ENCODE measurements at places on chromosomes 7 and 10.

GRCh38 chr10:71251319-71251718 is 38.9 kb downstream of the UNC5B start:
- DNase-seq = no peak

- DNase-seq = no peak
Measured at GRCh38 chr10:101691081-101691480, 3.9 kb downstream of the FBXW4 start.

DNA sequence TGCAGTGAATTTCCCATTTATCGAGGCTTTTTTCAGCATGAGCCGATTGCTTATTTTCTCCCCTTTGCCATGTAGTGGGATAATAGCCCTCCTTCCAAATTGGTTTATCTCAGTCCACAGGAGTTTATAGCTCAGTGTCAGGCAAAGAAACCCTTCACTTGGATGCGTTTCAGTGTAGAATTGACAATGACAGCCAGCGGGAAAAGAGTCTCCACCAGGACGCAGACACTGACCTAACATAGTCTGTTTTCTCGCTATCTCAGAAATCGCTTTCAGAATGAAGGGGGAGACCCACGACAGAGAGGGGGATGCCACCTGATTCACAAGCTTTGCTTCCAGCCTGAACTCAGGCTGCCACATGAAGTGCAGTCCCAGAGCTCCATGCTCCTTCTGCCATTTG is 43.5 kb upstream of the TCERG1L start:
- DNase-seq = no peak

- no peak for DNase-seq
Measured at GRCh38 chr7:28503396-28503795, 91.1 kb downstream of the CREB5 start.

DNA sequence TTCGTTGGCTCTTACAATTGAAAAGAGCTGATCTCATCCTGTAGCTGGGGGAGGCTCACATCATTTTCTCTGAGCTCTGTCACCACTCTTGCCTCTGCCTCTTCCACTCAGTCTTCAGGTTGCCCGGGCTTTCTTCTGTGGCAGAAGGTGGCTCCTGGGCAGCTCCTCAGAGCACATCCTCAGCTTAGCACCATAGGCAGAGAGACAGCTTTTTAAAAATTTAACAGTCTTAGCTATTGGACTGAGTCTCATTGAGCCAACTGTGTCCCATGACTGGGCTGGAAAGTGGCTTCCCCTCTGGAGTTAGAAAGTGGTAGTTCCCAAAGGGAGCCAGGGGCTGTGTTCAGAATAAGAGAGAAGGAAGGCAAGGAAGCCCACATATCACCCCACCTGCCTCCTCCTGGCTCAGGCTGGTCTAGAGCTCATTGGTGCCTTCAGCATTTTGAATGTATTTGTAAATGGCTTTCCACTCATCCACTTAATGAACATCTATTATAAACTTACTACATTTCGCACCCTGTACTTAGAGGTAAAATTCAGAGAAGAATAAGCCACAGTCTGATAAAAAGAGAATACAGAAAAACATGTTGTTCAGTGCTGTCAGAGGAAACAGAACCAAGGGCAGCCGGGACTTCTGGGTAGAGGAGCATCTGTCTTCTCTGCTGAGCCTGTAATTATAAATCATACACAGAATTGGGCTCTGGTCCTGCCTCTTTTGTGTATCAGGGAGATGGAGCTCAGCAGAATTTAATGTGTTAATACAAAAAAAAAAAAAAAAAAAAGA is 119.3 kb downstream of the WDFY4 start:
- DNase-seq = peak; percentile 44

DNA sequence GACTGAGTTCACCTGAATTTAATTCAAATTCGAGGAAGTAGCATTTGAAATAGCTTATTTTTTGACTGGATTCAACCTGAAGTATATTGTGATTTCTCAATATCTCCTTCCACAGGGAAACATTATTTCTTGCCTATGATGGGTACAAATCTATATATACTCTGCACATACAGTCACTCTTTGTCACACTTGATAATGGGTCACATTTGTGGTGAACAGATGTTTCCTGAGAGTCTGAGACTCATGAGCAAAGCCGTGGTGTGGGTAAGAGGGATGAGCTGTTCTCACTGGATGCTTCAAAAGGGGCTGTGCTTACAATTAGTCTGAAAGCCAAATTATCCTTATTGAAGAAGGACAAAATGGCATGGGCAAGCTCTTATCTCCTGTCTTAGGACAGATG is 18.0 kb upstream of the TBXAS1 start:
- peak; percentile 34 for DNase-seq

- DNase-seq = no peak
Measured at GRCh38 chr10:14606633-14607032, 168.1 kb downstream of the FAM107B start.

GRCh38 chr10:12600652-12601051 is 251.3 kb downstream of the CAMK1D start:
- no peak for DNase-seq

GRCh38 chr10:109019001-109019424 is 904.3 kb downstream of the XPNPEP1 start:
- no peak for DNase-seq

- no peak for DNase-seq
Measured at GRCh38 chr10:119104654-119105015, 722 bp downstream of the DENND10 start.

DNA sequence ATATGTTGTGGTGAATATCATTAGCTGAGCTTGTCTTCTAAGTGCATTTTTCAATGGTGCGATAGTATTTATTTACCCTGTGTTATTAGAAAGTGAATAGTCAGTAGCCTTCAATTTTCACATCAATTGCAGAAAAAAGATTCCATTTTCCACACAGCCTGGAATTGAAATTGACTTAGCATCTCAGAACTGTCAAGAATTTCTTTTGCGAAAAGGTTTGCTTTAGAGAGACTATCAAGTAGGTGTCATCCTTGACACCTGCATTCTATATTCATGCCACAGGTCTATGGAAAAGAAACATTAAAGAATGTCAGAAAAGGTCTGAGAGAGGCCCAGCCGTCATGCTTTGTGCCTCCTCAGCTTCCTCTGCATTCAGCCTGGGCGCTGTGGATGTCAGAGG is 504.9 kb downstream of the PARD3 start:
- no peak for DNase-seq

DNA sequence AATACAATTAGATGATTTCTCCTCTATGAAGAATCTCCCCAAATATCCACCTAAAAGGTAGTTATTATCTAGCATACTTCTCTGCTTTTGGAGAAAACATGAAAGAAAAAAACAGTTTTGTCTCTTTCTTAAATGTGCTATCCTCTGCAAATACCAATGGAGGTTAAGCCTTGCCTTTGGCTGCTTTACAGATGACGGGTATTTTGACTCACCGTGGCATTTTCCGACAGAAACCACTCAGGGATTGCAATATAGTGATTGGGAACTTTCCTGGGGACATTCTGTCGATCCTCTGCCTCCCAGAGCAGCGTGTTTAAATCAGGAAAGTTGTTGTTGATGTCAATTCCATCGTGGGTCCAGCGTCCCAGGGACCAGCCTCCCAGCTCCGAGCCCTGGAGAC is 100.6 kb downstream of the GPR26 start:
- DNase-seq = no peak

DNA sequence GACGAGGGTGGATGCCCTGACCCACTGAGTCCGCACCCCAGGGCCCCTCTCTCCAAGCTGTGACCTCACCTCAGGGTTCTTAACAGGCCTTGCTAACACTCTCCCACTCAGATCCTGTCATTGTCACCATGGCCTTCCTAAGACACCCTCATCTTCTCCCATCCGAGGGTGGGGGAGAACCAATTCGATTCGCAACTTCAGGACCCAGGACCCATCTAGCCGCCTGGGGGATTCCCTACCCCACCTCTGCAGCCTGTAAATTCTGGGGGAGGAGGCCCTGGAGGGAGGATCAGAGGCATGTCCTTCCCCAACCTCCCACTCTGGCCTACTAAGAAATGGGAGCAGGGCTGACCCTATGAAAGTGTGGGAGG is 17.4 kb downstream of the TRIM8 start:
- peak; percentile 84 for DNase-seq

- DNase-seq = peak; percentile 87
Measured at GRCh38 chr7:24963218-24963617, 16.8 kb downstream of the OSBPL3 start.

- DNase-seq = no peak
Measured at GRCh38 chr10:128675405-128675804, 549.2 kb upstream of the MKI67 start.

DNA sequence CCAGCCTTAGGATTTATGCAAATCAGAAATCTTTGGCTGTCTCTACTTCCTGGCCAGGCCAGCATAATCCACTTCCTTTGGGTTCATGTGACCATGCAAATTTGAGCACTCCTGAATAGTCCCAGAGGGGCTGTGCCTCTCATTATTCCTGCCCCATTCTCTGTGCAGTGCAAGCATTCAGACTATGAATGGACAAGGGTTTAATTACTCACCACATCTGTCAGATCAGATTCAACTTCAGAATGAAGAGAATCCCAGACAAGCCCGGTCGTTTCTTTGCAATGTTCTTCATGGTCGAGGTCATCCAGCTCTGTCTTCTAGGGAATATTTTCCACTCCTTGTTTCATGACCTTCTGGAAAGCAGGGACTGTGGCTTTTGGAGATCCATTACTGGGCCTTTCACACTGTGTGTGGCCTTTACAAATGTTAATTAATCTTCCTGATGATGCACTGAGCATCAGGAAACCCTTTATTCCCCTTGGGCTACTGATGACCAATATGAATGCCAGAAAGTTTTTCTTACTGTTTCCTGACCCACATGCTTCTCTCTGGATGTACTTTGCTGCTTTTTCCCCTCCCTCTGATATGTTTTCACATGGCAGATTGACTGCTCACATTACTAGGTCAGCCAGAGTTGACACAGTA is 217.6 kb upstream of the TCF7L2 start:
- peak; percentile 37 for DNase-seq

DNA sequence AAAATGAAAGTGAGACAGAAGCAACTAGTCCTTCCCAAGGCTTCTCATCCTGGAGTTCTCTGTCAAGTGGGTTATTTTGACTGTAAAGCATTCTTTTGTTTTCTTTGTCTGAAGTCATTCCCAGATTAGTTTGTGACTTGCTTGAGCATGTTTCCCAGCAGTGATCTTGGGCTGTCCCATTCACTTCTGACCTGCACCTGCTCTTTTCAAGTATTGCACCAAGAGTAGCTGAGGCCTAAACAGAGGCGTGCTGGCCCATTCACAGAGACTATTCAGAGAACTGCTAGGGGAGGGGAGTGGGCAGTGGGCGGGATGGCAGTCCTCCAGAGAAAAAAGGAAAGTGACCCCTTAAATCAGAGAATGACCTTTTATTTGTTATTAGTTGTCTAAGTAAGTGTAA is 61.3 kb downstream of the CACNA2D1 start:
- DNase-seq = no peak

GRCh38 chr10:132468651-132469050 is 68.9 kb upstream of the INPP5A start:
- no peak for DNase-seq

DNA sequence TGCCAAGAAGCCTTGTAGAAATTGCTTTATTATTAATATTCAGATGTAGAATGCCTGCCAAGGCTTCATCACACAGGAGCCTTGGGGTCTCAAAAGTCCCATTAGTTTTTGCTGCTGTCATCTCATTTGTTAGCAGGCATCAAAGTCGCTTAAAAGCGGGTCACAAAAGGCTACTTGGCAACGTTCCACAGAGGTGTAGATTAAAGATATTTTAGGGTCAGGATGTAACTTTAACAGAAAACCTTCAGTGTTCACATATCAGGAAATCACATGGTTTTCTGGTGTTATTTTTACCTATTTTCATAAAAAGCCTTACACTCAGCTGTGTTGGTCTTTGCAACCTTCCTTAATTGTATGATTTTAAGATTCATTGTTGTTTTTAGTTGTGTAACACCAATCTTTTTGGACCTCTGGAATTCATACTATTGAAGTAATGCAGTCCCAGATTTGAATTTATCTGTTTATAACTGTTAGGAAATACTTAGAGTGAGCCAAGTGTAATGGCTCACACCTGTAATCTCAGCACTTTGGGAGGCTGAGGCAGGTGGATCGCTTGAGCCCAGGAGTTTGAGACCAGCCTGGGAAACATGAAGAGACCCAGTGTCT is 65.3 kb downstream of the TET1 start:
- DNase-seq = no peak

- DNase-seq = no peak
Measured at GRCh38 chr10:110811791-110812581, 59.7 kb upstream of the PDCD4 start.

DNA sequence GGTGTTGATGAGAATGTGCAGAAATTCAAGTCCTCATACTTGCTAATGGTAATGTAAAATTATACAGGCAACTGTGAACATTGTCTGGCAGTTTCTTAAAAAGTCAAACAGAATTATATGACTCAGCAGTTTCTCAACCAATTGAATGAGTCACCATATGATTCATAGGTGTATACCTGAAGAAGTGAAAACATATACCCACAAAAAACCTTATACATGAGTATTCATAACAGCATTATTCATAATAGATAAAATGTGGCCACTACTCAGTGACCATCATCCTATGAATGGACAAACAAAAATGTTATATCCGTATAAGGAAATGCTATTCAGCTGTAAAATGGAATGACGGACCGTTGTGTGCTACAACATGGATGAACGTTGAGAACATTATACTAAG is 253.5 kb downstream of the MALRD1 start:
- no peak for DNase-seq

GRCh38 chr10:104273899-104274575 is 5.1 kb downstream of the GSTO2 start:
- no peak for DNase-seq

DNA sequence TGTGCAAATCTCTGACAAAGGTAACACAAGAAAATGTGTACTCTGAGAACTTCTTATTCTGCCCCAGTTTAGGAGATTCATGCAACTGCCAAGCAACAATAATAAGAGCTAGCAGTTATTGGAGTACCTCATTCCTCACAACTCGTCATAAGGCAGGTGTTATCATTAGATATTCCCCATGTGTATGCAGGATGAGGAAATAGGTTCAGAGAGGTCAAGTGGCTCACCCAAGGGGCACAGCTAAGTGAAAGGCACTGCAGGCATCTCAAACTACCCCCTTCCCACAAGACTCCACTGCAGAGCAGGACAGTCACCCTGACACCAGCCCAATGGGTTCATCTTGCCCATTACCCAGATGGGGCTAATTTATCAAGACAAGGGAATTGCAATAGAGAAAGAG is 1.3 kb upstream of the GSTK1 start:
- DNase-seq = no peak

GRCh38 chr7:5422396-5423305 is 983 bp downstream of the TNRC18 start:
- DNase-seq = peak; percentile 42

DNA sequence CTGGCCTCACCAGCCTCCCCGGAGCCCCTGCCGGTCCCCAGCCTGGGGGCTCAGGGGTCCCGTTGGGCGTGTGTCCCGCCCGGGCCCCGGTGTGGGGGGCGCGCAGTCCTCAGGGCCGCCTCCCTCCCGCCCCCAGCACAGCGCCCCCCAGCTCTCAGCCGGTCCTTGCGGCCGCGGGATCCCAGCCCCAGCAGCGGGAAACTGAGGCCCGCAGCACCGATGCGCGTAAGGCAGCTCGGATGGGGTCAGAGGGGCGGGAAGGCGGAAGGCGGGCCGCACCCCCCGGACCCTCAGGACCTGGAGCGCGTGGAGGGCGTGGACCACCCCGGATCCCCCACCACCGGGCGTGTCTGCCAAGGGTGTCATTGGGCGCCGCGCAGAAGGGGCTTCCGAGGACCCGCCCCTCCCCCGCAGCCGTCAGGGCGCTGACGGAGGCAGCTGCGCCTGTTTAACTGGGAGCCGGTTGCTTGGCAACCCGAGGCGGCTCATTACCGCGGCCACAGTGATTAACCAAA is 14.9 kb downstream of the UNCX start:
- no peak for DNase-seq

Data from suppressor macrophage treated with lipopolysaccharide for 1 hour (primary cell).